HFFc6 (cell line): ENCODE measurements at places on chromosomes 6 and 20. TPM values are rescaled to one million over a fixed set of nuclear protein-coding genes. Genes with fewer than 3 reads are reported as not detected.

GRCh38 chr6:140537834-140538705 lies 1163.6 kb upstream of the CITED2 start:
- peak; percentile 98 for DNase-seq
- peak overlapping the region; percentile 67 for H3K4me3 ChIP-seq
- H3K27me3 ChIP-seq: no peaks in the 10 kb centered on the region
- H3K4me1 ChIP-seq: peaks cover 76% of the 10 kb centered on the region
- peak overlapping the region; percentile 92 for H3K27ac ChIP-seq
- H3K36me3 ChIP-seq: peaks cover 43% of the 10 kb centered on the region

DNA sequence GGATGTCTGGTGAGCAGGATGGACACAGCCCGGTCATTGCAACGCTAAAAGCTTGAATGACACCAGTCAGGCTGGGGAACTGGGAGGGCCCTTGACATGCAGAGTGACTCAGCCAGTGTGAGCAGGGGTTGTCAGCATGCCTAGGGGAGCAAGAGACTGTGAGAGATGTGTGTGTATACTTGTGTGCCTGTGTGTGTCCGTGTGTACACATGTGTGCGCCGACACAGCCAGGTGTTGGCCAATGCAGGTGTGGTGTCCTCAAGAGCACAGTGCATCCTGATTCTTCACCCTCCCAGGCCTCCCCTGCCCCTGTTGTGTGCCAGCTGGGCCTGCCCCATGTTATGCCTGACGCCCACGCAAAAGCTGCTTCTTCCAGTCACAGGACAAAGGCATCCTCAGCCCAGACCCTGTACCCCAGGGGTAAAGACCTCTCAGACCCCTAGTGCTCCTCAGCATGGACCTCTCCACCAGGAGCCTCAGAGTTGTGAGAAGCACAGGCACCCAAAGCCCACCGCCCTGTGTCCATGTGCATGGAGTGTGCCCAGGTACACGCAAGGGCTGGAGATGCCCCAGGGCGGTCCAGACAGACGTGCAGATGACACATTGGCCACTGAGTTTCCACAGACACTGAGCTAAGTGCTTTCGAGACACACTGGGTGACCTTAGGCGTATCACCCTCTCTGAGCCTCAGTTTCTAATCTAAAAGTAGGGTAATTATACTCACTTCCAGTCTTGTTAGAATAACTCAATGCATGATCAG lies 16.6 kb downstream of the NRSN2 start:
- H3K4me1 ChIP-seq: peaks cover 41% of the 10 kb centered on the region
- H3K27ac ChIP-seq: no peak overlapping the region
- H3K4me3 ChIP-seq: no peak overlapping the region

- H3K27me3 ChIP-seq: peaks cover under 1% of the 10 kb centered on the region; the same call in 1 of the 2 replicates
- H3K36me3 ChIP-seq: peaks cover 29% of the 10 kb centered on the region
- no peak overlapping the region for H3K4me3 ChIP-seq
- peaks cover 46% of the 10 kb centered on the region for H3K4me1 ChIP-seq
Measured at GRCh38 chr20:516799-517198, 26.8 kb downstream of the CSNK2A1 start.

GRCh38 chr6:53100561-53100960 lies 35.4 kb downstream of the FBXO9 start:
- no peak for DNase-seq
- H3K4me3 ChIP-seq: peak overlapping the region; percentile 30; the same call in 1 of the 2 replicates
- H3K27me3 ChIP-seq: no peaks in the 10 kb centered on the region; the same call in 1 of the 2 replicates
- peaks cover 27% of the 10 kb centered on the region for H3K36me3 ChIP-seq
- peaks cover 29% of the 10 kb centered on the region for H3K4me1 ChIP-seq
- H3K27ac ChIP-seq: peak overlapping the region; percentile 53

GRCh38 chr6:45540375-45540920 lies 162.7 kb upstream of the SUPT3H start:
- H3K4me3 ChIP-seq: no peak overlapping the region
- H3K4me1 ChIP-seq: peaks cover 43% of the 10 kb centered on the region
- H3K27ac ChIP-seq: no peak overlapping the region

GRCh38 chr6:123168892-123169773 lies 173.1 kb downstream of the CLVS2 start:
- H3K4me3 ChIP-seq: no peak overlapping the region
- peaks cover 6% of the 10 kb centered on the region; the same call in 1 of the 2 replicates for H3K36me3 ChIP-seq
- no peak overlapping the region for H3K27ac ChIP-seq
- no peak for DNase-seq
- no peaks in the 10 kb centered on the region for H3K4me1 ChIP-seq

- peaks cover 15% of the 10 kb centered on the region for H3K4me1 ChIP-seq
- no peak overlapping the region for H3K4me3 ChIP-seq
- DNase-seq: peak; percentile 24
- no peak overlapping the region for H3K27ac ChIP-seq
Measured at GRCh38 chr6:34709386-34709785, 12.8 kb upstream of the ILRUN start.

DNA sequence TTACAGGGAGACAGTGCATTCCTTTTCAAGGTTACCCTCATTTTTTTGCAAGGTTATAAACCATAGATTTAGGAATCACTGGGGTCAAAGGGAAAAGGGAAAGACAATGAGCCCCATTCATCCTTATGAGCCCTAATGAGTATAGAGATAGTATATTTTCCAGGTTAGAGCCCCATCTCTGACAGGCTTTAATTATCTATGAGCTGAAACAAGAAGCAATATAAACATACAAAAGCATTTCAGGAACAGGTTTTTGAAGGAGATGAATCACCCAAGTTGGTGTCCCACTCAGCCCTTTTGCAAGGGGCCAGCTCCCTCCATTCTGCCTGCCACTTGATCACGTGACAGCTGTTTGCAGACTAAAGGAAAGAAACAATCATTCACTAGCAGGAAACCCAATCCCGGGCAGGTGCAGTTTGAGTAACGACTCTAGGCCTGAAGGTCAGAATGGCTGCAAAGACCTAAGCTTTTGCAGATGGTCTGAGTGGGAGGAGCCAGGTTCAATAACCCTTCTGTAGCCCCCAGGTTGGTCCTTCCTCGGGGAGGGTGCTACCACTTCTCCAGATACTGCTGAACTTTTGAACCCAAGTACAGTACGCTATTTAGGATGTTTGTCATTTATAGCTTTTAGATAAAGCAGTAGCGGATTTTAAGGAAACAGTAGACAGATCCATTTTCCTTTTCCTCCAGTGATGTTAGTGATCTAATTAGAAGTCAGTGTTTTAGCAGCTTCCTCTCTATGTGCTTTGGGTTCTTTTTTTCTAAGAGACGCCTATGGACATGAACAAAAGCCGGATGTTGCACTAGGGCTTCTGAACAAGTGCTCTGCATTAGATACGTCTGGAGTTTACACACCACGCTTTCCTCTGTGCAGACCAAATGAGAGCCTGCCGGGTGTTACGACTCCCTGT lies 253.2 kb downstream of the SOX4 start:
- H3K4me1 ChIP-seq: no peaks in the 10 kb centered on the region
- no peak for DNase-seq
- no peak overlapping the region for H3K27ac ChIP-seq

DNA sequence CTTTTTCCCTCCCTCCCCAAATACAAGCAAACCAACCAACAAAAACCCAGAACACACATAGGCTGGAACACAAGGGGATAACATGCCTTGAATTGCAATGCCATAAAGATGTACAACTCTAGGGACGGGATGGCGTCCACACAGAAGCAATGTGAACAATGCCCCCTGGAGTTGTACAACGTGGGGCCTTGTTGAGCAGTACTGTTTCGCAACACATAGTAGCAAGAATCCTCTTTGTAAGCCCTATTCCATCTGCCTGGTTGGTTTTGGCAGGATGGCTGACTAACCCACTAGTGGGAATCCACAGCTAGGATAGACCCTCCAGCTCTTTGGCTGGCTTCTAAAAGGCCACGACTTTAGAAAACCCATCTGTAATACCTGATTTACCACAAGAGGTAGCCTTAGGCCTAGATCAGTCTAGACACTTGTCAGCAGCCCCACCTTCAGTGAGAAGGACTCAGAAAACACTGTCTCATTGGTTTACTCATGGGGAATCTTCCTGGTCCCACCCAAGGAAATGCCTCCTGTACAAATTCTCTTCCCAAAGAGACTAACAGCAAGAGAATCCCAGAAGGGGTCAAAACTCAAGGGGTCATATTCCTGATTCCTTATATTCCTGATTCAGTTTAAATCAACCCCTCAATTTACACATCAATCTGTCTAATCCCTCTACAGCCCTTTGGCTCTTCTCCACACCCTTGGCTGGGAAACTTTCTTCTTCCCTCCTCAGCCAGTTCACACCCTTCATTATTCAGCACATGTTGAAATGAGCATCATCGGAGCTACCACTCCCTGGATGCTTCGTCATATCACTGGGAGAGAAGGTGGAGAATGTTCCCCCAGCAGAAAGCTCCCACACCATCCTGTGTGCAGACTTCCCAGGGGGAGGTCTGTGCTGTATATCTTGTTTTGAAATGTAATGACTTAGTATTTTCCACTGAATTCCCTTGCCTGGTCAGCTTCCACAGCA lies 622.4 kb upstream of the FLRT3 start:
- H3K4me1 ChIP-seq: no peaks in the 10 kb centered on the region
- no peaks in the 10 kb centered on the region for H3K27me3 ChIP-seq

DNA sequence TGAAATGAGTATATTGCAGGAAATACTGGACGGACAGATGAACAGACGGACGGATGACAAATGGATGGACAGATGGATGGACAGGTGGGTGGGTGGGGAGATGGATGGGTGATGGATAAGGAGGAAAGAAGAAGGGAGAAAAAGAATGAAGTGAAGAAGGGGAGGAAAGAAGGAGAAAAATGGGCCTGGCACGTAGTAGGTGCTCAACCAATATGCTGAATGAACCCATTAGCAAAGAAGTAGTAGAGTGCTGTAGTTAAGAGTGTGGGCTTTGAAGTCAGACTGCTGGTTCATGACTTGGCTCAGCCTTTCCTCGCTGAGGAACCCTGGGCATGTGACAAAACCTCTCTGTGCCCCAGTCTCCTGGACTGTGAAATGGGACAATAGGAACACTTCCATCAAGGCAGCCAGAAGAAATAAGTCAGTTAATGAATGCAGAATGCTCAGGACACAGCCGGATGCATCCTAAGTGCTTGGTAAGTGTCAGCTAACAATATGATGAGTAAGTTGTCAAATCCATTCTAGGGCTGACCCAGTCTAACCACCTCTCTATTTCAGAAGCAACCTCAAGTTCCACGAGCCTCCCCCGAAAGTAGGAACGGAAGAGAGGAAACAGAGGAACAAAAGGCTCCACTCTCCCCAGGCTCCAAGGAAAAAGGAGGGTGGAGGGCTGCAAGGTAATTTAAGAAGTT lies 37.9 kb downstream of the PREX1 start:
- DNase-seq: no peak
- H3K27me3 ChIP-seq: peaks cover 19% of the 10 kb centered on the region
- no peaks in the 10 kb centered on the region for H3K36me3 ChIP-seq

- no peak for DNase-seq
- H3K36me3 ChIP-seq: peaks cover 34% of the 10 kb centered on the region
- H3K4me1 ChIP-seq: peaks cover 100% of the 10 kb centered on the region
- H3K4me3 ChIP-seq: peak overlapping the region; percentile 54
- peak overlapping the region; percentile 98 for H3K27ac ChIP-seq
Measured at GRCh38 chr6:85461798-85462170, 11.9 kb downstream of the NT5E start.

DNA sequence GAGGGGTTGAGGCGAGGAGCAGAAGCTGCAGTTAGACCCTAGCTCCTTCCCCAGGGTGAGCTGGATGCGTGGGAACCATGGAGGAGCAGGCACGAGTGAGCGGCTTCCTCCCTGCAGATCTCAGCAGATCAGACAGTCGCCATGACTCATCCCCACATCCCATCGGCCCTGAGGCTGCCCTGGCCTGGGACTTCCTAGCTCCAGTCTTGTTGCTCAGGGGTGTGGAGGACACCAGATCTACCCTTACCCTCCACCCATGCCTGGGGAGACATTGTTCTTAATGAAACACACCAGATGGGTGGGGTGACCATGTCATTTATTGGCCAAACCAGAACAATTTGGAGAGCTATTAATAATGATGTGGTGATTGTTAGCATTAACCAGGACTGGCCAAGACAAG lies 36.3 kb upstream of the TGM2 start:
- H3K27me3 ChIP-seq: no peaks in the 10 kb centered on the region
- DNase-seq: peak; percentile 84
- H3K27ac ChIP-seq: peak overlapping the region; percentile 78
- H3K4me1 ChIP-seq: peaks cover 38% of the 10 kb centered on the region

DNA sequence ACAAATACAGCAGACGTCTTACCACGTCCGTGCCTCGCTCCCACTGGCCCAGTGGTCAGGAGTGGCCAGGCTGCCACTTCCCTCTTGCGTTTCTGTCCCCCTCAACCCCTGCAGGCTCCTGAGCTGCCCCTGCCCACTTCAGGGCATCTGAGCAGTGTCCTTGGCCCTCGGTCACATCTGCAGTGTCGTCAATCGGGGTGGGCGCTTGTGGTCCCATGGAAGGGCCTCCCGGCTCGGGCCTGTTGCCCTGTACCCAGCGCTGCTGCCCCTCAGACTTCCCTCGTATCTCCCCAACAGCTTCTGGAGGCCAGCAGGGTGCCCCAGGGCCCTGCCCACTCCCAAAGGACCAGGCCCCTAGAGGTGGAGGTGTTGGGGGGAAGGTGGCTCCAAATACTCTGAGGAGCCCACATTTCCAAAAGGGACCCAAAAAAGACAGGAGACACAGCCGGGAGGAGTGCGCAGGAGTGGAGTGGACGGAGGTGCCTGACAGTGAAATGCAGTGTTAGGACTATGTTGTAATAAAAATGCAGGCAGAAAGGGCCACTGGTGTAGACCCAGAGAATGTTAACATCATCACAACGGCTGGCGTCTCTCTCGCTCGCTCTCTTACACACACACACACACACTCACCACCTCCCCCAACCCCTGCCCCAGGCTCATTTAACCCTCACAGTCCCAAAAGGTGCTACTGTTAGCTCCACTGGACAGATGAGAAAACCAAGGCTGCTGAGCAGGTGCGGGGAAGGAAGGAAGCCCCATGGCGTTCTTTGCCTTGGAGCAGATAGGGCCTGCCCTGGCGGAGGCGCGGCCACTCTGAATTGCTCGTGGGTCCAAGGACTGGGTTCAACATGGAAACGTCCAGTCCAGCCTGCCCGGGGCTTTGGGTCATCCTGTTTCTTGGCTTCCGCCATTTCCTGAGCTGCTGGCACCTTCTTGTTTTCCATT lies 343.9 kb downstream of the ZFAND3 start:
- H3K4me3 ChIP-seq: no peak overlapping the region
- no peak overlapping the region for H3K27ac ChIP-seq
- no peaks in the 10 kb centered on the region for H3K4me1 ChIP-seq
- DNase-seq: no peak
- peaks cover 12% of the 10 kb centered on the region for H3K27me3 ChIP-seq
- H3K36me3 ChIP-seq: peaks cover 32% of the 10 kb centered on the region

Gene PDYN
- total RNA-seq: not detected in 2 replicates

Gene BANF2
- total RNA-seq: not detected in 3 replicates

Gene LY6G6C
- total RNA-seq: not detected in 3 replicates

Gene ESF1
- 12.6 to 14.5 TPM (median 12.7 TPM) in 3 replicates for total RNA-seq

Gene SIRPB2
- total RNA-seq: not detected in 3 replicates

Gene RNF39
- total RNA-seq: not detected in 2 replicates

Gene SMPD2
- total RNA-seq: 5.0 to 5.5 TPM (median 5.5 TPM) in 3 replicates

Gene FOXA2
- not detected in 3 replicates for total RNA-seq

Gene FYN
- total RNA-seq: 38.2 to 59.3 TPM (median 41.5 TPM) in 3 replicates

Gene C2
- total RNA-seq: 0.34 to 0.43 TPM in 2 of 3 replicates, not detected in the other

Gene SLC4A11
- 2.4 to 2.8 TPM (median 2.7 TPM) in 3 replicates for total RNA-seq

Gene CST3
- 238 to 308 TPM (median 296 TPM) in 3 replicates for total RNA-seq
